ENCODE measurements at places on chromosomes 4 and X.

DNA sequence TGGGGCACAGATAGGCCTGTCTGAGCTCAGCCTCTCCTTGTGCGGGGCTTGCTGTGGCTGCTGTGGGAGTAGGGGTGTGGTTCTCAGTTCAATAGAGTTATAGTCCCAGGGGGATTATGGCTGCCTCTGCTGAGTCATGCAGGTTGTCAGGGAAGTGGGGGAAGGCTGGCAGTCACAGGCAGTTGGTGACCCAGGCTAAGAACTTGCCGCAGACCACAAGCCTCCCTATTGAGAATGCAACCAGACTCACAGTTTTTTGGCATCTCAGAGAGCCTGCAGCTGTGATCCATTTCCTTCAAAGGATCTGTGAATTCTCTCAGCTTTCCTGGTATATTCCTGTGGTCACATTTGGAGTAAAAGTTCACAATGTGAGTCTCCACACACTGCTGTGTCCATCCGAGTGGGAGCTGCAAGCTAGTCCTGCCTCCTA is 364.9 kb downstream of the ZNF674 start:
- no peak for DNase-seq

DNA sequence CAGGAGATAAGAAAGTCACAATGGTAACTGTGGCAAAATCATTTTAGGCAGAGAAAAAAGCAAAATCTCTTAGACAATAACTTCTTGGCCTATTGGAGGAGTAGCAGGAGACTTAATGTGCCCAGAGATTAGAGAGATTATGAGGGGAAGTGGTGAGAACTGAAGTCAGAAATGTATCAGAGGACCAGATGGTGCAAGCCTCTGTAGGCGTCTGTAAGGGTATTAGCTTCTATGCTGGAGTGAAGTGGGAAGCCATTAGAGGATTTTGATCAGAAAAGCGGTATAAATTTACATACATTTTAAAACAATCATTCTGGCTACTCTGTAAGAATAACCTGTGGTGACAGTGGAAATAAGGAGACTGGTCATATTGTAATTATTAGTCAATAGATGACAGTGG is 236.7 kb downstream of the FAT4 start:
- no peak for DNase-seq

- no peak for DNase-seq
Measured at GRCh38 chr4:7160951-7161440, 31.3 kb upstream of the SORCS2 start.

- no peak for DNase-seq
Measured at GRCh38 chr4:124133753-124134152, 578.8 kb downstream of the ANKRD50 start.

- no peak for DNase-seq
Measured at GRCh38 chr4:53150631-53151488, 215.0 kb downstream of the SCFD2 start.

- no peak for DNase-seq
Measured at GRCh38 chr4:1979477-1980196, 29.1 kb downstream of the NELFA start.

- no peak for DNase-seq
Measured at GRCh38 chr4:141229408-141230101, 8.9 kb downstream of the ZNF330 start.

GRCh38 chrX:49165901-49166881 is 3.6 kb downstream of the MAGIX start:
- peak; percentile 72 for DNase-seq

- DNase-seq = peak; percentile 79
Measured at GRCh38 chr4:52038103-52038912, at the start of gene SGCB. TSS of gene SGCB (minus strand) at chr4:52038299. CDS start at chr4:52038259, 40 bp downstream.

- no peak for DNase-seq
Measured at GRCh38 chr4:168221301-168221700, 97.3 kb downstream of the DDX60 start.

- no peak for DNase-seq
Measured at GRCh38 chr4:150078041-150078578, at the start of gene DCLK2. TSS of gene DCLK2 (plus strand) at chr4:150078445. CDS start at chr4:150079028, 583 bp downstream.

DNA sequence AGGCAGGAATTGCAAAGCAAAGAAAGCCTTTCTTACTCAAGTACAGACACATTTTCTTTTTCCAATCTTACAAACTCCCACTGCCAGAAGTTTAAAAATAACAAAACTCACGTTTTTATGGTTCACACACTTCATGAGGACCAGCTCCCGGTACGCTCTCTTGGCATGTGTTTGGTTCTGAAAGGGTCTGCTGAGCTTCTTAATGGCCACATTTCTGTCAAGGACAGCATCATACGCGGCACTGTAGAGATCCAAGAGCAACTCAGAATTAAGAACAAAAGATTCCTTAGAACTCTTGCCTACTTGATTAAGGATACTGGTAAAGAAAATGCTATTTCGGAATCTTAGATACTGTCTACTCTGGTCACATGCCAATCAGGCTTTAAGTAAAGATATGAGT is 252.7 kb downstream of the MAPK10 start:
- no peak for DNase-seq
